ENCODE measurements at places on chromosomes 4 and X.

DNA sequence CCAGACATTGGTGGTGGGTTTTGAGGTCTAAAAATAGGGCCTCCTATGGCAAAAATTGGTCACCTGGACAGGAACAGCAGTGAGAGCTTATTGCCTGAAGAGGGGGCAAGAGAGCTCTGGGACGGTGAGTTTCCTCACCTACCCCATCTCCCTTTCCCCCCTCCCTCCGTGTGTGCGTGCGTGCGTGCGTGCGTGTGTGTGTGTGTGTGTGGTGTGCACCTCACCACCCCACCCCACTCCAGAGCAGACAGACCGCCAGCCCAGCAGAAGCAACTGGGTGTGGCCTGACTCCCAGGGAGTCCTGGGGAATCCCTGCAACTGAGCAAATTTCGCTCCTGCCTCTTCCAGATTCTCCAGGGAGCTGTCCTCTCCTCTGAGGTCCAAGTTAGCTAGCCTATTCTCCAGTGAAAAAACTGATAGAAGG lies 44.7 kb downstream of the PRPS1 start:
- peak; percentile 57 for DNase-seq

GRCh38 chr4:8651661-8652180 lies 59.2 kb downstream of the CPZ start:
- DNase-seq = no peak

DNA sequence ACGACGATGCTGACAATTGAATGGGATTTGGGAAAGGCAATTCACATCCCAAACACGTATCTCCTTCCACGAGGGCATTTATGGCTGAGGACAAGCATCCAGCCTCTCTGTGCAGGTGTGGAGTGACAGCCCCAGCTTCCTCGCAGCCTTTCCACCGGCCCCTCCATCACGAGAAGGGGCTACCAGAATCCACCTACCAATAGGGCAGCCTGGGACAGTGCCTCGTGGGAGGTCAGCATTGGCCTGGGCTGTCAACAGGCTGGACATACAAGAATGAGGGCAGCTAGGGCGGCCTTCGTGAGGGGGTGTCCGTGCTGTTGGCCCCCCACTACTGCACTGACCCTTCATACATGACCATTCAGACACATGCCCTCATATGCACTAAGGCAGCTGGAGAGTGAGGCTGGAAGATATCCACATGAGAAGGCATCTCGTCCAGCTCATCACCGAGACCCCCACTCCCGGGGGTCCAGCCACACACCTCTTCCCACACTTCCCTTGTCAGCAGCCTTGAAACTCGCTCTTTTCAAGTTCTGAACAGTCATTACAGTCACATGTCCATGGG lies 81.0 kb upstream of the ADRA2C start:
- DNase-seq = no peak

GRCh38 chrX:53595266-53595810 lies 91.2 kb downstream of the HUWE1 start:
- no peak for DNase-seq

DNA sequence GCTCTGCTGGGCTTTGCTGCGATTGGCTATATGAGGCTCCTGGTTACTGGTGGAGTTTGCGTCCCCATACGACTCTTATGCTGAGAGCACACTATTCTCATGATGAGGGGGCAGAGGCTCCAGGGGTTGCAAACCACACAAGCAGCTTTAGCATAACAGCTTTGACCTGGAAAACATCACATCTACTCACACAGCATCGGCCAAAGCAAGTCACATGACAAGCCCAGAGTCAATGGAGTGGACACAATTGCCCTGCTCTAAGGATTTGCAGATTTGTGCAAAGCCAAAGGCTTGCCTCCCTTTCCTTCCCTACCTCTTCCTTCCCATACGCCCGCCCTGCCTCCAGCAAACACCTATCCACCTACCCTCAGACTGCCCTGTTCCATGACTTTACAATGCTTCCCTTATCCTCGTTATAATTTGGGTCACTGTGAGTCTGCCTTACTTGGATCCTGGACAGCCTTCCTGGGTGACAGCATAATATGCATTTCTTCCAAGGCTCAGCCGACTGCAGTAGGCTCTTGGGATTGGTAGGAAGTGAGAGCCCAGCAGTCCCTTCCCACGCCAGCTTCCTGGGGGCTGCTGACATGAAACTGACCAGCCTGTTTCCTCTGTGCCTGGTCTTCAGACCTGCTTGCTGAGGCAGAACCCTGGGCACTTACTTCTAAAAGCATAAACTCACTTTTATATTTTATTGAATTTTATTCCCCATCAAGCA lies 208.2 kb upstream of the PSAPL1 start:
- DNase-seq = no peak

- no peak for DNase-seq
Observed at GRCh38 chr4:19026281-19026680, 1004.7 kb upstream of the LCORL start.

DNA sequence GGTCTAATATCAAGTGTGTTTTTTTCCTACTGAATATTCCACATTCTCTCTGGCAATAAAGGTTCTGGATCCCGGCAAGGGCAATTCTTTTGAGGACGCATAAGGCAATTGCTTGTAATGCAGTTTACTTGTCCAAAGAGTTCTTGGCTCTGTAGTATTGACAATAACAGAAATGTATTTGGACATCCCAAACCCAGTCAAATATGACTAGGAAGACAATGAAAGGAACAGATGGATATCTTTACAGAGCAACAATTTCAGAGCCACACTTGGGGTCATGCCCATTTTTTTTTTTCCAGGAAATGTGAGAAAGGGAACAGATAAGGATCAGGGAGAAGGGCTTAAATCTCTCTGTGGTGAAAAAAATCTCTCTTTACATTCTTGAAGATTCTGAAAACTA lies 12.2 kb downstream of the GK2 start:
- no peak for DNase-seq

GRCh38 chr4:125115941-125116340 lies 198.8 kb upstream of the FAT4 start:
- no peak for DNase-seq

DNA sequence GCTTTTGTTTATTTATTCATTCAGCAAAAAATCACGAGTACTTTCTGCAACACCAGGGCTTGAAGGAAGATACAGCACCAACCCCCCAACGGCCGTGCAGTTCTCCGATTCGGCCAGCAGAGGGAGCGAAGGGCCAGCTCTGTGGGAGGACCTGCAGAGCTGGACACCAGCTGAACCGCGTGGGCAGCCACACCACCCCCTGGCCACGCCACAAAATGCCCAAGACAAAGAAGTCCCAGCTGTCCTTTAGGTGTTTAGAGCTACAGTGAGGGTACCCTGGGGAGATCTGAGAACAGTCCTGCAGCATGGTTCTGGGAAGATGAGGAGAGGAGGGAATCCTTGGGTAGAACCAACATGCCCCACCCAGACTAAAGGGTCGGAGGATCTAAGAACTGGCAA lies 83.1 kb downstream of the RELL1 start:
- DNase-seq = peak; percentile 67

- no peak for DNase-seq
Observed at GRCh38 chrX:118928151-118928550, 46.3 kb upstream of the LONRF3 start.

DNA sequence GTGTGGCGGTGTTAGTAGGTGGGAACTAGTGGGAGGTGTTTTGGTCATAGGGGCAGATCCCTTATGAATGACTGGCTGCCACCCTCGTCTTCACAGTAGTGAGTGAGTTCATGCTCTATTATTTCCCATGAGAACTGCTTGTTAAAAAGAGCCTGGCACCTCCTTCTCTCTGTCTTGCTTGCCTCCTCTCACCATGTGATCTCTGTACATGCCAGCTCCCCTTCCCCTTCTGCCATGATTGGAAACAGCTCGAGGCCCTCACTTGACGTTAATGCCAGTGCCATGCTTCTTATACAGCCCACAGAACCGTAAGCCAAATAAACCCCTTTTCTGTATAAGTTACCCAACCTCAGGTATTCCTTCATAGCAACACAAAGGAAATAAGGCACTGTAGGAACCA lies 21.7 kb downstream of the PNMA6F start:
- DNase-seq = no peak

- no peak for DNase-seq
Observed at GRCh38 chr4:52173470-52174045, 122.5 kb downstream of the SPATA18 start.

DNA sequence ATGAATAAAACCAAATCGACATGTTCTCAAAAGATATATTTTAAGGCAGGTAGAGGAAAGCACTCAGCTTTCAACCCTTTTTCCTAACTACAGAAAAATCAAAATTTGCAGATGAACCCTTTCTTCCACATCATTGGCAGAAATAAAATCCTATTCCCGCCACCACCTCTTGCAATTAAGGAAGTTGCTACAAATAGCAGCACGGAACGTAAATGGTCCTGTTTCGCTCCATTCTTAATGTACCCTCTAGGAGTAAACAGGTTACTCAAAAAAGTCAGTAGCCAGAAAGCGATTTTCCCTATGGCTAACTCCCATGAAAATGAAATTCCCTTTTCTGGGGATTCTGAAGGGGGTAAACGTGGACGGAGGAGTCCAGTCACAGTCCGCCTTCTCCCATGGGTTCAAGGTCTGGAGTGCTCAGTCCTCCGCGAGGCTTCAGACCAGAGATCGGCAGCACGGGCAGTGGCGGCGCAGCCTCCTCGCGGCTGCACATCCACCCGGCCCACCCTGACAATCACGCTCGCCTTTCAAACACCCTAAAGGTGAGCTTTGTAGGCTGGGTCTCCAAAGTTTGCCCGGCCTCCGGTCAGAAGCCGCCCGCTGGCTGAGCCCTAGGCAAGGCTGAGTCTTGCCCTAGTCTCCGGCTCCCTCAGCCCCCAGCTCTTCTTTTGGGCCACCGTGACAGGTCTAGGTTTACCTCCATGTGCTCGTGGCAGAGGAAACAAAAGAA lies 1.8 kb downstream of the ATP11C start:
- no peak for DNase-seq

DNA sequence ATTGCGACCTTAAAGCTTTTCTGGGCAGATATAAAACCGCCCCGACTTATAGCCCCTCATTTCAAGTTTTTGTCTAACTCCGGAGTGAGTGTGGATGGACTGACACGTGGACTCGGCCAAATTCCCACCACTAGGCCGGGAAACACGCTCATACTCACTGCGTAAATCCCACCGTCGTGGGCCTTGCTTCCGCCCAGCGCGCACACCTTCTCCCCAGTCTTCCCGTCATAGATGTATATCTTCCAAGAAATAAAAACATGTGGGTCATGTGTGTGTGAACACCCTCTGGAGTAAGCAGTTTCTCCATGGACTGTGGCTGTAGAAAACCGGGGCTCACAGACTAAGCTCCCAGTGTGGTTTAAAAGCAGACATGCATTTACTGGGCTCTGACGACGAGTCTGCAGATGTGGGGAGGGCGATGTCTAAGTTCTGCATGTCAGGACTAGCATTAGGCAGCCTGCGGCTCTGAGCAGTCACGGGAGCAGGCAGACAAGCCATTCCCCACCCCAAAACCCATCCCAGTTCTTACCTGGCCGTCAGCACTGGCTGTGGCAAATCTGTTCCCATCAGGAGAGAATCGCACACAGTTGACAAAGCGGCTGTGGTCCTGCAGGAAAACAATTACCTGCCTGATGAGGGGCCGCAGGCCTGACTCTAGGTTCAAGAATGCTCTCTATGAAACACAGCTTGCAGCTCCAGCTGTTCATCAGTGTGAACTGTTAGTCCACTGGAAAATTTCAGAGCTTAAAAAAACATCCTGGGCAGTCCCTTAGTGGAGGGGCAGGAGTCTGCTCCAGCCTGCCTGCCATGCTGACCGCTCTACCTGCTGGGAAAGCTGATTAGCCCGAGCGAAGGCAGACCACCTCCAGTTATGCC lies 28.2 kb downstream of the WDR1 start:
- DNase-seq = no peak
